ENCODE measurements at places on chromosomes 5 and 9.

DNA sequence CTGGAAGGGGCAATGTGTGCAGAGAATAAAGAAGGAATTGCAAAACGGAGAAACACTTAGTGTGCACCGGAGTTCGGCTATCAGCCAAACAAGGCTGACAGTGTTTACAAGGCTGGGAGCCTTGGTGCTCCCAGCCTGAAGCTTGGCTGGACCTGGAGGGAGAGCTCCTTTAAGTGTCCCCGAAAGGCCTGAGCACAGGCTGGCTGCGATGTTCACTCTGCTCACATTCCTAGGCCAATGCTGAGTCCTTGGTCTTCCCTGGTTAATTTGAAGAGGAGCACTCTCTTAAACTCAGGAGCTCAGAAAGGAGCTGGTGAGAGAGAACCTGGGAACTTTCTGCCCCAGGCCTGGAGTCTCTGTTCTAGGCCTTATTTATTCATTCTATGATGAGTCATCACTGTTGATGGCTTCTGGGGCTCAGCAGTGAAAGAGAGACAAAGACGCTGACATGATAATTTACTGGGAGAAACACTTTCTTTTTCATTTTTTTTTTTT is 88.6 kb upstream of the MYO10 start:
- no peak for DNase-seq

- DNase-seq = no peak
These were observed 739 bp upstream of the PDLIM4 start for GRCh38 chr5:132256783-132257130.

GRCh38 chr5:143182106-143182505 is 221.4 kb downstream of the NR3C1 start:
- no peak for DNase-seq

DNA sequence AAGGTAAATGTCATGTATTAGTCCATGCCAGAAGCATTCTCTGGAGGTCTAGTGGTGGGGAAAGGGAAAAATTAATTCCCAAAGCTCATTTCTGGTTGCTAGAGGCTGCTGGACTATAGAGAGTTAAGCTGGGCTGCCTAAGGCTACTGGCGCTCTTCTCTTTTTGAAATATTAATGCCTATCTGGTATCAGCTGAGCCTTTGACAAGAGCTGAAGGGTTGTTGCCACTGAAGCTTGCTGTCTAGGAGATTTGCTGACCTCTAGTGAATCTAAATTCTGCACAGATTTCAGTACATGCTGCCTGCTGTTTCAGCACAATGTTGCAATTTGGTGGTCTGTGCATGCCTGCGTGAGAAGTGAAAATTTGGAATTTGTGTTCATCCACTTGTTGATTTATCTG is 29.1 kb upstream of the PLCXD3 start:
- DNase-seq = no peak

DNA sequence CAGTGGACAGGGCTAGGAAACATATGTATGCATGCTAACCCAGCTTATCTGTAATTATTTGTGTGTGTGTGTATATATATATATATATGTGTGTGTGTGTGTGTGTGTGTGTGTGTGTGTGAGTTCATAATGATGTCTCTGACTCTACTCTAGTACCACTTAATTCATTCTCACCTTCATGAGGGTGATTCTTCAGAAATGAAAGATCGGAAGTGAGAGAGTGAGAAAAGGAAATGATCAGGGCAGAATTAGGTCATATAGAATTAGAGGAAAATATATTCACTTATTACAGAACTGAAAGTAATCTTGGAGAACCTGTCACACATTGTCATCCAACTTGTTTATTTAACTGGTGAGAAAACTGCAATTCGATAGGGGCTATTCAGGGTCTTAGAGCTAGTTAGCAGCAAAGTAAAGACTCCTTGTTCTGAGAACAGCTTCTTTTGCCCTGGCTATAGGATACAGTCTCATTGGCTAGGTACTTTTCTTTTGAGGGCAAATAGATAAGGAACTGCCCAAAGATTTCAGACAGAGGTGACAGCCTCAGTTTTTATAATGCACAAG is 58.8 kb downstream of the C9orf153 start:
- no peak for DNase-seq

DNA sequence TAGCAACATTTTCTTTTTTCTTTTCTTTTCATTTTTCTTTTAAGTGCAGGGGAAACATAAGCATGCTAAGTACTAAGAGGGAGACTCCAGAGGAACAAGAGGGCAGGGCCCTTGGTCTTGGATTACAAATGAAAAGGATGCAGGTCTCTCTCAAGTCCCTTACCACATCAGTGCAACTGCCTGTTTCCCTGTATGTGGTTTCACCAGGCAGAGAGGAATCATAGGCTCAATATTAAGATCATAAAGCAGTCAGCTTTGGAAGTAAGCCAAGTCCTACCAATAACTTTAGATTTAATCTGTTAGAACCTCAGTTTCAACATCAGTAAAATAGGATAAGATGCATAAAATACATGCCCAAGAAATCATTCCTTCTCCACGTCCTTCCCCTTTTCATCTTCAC is 422.7 kb upstream of the PAPPA start:
- no peak for DNase-seq

GRCh38 chr5:128084228-128085167 is 932 bp downstream of the SLC12A2 start:
- peak; percentile 31 for DNase-seq

DNA sequence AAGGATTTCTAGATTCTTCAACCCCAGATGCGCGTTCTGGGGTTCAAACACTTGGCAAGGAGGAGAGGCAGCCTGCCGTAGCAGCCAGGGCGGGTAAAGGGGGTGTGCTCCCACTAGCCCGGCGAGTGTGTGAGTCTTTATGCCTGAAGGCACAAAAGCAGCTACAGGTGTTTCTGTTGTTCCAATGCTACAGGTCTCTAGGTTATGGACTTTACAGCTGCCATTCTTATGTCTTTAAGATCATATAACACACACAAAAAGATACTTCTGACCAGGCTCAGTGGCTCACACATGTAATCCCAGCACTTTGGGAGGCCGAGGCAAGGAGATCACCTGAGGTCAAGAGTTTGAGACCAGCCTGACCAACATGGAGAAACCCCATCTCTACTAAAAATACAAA is 133.6 kb upstream of the RETREG1 start:
- no peak for DNase-seq

GRCh38 chr9:127566351-127567001 is 45.6 kb upstream of the STXBP1 start:
- no peak for DNase-seq

GRCh38 chr5:68962757-68963484 is 130.9 kb upstream of the SLC30A5 start:
- peak; percentile 19 for DNase-seq

GRCh38 chr5:99034336-99034735 is 105.5 kb upstream of the CHD1 start:
- no peak for DNase-seq

- DNase-seq = peak; percentile 59
These were observed 102.4 kb downstream of the CDK5RAP2 start for GRCh38 chr9:120477534-120478001.

DNA sequence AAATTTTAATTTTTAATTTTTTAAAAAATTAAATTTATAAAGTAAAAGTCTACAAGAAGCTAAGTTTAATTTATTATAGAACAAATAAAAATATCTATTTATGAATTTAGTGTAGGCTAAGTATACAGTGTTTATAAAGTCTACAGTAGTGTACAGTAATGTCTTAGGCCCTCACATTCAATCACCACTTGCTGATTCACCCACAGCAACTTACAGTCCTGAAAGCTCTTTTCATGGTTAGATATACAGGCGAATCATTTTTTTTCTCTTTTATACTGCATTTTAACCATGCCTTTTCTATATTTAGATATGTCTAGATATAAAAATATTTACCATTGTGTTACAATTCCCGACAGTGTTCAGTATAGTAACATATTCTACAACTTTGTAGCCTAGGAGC is 55.9 kb downstream of the PCSK1 start:
- DNase-seq = no peak

DNA sequence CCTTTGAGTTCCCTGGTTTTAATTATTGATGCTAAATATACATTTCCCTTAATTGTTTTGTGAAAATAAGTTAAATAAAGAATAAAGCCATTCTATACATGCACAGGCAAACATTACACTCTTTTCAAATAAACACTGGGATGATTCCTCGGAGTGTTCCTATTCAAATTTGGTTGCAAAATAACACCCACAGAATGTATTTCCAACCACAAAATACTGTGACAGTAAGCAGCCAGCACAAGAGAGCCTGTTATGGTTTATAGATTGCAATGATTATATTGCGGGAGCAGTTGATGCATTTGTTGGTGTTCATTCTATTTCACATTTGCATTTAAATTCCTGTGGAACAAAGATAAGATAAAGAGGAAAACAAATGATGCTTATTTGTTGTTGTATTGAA is 632.6 kb upstream of the WWC1 start:
- no peak for DNase-seq

- DNase-seq = no peak
These were observed 26.3 kb downstream of the PTGES2 start for GRCh38 chr9:128101231-128101661.

DNA sequence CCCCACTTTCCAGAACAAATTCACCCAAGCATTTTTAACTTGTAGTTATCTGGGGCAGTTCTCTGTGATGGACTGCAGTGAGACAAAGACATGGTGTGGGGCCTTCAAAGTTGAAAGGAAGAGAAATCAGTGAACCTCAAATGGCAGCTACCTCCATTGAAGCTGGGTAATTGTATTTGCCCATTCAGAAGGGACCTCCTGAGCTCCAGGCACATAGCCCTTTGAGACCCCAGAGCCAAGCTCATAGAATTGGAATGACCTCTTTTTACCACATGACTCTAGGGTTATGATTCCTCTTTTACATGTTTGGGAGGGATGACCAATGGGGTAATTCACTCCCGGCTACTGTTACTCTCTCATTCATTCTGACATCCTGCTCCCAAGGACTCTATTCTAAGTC is 368.4 kb upstream of the ITGA1 start:
- no peak for DNase-seq

DNA sequence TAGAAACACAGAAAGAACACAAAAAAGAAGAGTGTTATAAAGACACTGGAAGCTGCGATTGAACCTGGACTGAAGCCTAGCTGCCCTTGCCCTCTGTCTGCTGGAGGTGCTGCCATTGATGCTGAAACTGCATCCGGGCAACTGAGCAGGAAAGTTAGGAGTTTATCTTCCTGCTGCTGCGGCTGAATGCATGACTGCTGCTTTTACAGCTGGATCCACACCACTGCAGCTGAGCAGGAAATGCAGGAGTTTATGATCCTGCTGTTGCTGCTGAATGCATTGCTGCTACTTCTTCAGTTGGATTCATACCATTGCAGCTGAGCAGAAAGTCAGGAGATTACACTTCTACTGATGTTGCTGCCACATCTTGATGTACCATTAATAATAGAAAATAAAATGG is 21.8 kb upstream of the JAKMIP2 start:
- no peak for DNase-seq

- DNase-seq = peak; percentile 25
These were observed 974 bp downstream of the CLINT1 start for GRCh38 chr5:157857816-157858526.

GRCh38 chr5:98753507-98753906 is 20.0 kb upstream of the RGMB start:
- DNase-seq = no peak

GRCh38 chr5:98927242-98927988 is 1.4 kb downstream of the CHD1 start:
- peak; percentile 43 for DNase-seq

DNA sequence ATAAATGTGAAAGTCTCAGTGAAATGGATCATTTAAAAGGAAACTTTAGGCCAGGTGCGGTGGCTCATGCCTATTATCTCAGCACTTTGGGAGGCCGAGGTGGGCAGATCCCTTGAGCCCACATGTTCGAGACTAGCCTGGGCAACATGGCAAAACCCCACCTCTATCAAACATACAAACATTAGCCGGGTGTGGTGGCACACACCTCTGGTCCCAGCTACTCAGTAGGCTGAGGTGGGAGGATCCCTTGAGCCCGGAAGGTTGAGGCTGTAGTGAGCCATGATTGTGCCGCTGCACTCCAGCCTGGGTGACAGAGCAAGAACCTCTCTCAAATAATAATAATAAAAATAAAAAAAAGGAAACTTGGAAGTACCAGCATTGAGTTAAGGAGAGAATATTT is 176.1 kb downstream of the HSPA4 start:
- DNase-seq = no peak

GRCh38 chr9:134570151-134570621 is 71.4 kb upstream of the COL5A1 start:
- no peak for DNase-seq

GRCh38 chr5:54867310-54867944 is 118.0 kb downstream of the ESM1 start:
- DNase-seq = peak; percentile 60

DNA sequence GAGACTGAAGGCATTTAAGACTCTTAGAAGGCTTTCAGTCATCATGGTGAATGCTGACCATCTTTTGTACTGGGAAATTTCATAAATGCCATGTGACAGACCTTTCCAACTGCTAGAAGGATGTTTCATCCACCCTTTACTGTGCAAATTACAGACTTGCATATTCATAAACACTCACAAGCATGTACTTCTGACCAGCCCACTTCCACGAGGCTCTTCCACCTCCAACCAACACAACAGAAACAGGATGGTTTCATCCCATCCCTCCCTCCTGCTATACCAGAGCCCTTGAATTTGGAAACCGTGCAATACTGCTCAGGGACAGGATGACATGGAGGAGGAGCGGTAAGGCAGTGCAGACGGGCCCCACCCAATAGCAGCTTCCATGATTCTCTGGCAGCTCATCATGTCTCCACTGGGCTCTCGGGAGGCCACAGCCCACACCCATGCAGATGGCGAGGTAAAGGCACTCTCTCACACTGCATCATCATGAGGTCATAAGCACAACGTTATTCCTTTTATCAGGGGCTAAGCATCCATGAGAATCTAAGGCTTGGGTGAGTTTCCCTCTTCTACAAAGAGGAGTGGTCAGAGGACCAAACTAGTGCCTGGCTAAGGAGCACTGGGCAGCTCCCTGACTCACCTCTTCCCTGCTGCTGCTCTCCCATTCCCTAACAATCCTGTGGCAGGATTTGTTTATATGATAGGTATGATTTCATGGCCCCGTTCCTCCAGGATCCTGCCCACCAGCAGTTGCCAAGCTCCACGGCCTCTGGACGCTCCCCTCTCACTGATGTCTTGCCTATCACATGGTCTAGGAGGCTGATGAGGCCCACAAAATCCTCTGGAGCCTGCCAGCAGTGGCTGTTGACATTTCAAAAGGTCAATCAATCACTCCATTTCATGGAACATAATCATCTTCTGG is 94.4 kb upstream of the FSTL4 start:
- no peak for DNase-seq

- no peak for DNase-seq
These were observed 67.8 kb downstream of the PTCD2 start for GRCh38 chr5:72387985-72388384.

DNA sequence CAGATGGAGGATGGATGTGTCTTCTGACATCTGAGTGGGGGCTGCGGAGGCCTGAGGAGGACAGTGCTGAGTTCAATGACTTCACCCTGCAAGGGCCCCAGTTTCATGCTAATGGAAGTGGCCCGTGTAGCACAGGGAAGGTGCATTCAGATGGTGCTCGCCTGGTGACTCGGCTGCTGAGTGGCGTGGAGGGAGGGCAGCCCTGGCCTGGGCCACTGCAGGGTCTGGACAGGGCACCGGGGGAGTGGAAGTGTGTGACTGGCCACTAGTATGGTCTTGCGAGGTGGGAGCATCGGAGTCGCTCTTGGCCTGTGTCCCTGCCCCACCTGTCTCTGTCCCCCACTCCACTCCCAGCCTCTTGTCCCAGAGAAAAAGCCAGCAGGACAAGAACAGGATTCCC is 1.7 kb upstream of the SLC9A3 start:
- DNase-seq = no peak

All from frontal cortex (tissue), 4 donors.